ENCODE measurements at places on chromosomes 4 and X. TPM values are rescaled to one million over a fixed set of nuclear protein-coding genes. Genes with fewer than 3 reads are reported as not detected.

SHROOM2 gene
- not detected for total RNA-seq

SSX2B gene
- not detected for total RNA-seq

USP46 gene
- 12.9 TPM for total RNA-seq

FABP2 gene
- not detected for total RNA-seq

DSPP gene
- not detected for total RNA-seq

TCEAL7 gene
- not detected for total RNA-seq

CCNA2 gene
- total RNA-seq = 129 TPM

KCND1 gene
- 2.9 TPM for total RNA-seq

GPR50 gene
- not detected for total RNA-seq

NAT8L gene
- 0.09 TPM for total RNA-seq

DGKK gene
- total RNA-seq = not detected

MFAP3L gene
- total RNA-seq = 0.06 TPM

CXCL6 gene
- not detected for total RNA-seq

CCSER1 gene
- total RNA-seq = 0.16 TPM

ZFP92 gene
- total RNA-seq = 2.2 TPM

KDR gene
- not detected for total RNA-seq

CCKAR gene
- not detected for total RNA-seq

PCDH18 gene
- total RNA-seq = not detected

ZFP42 gene
- not detected for total RNA-seq

CLDN2 gene
- total RNA-seq = not detected

Data from activated CD8-positive, alpha-beta memory T cell treated with anti-CD3 and anti-CD28 coated beads, Interleukin-2, amount 10 ng/mL, durations not matched to agents 7 days and 5 days (primary cell).